ENCODE measurements at places on chromosomes 16 and 17. TPM values are rescaled to one million over a fixed set of nuclear protein-coding genes. Genes with fewer than 3 reads are reported as not detected.
A peak's percentile ranks its signal among the peaks of the same experiment; 100 is the strongest.

GRCh38 chr16:11621539-11621919 is 34.8 kb upstream of the LITAF start:
- DNase-seq, result no peak
- no peak overlapping the region for H3K4me3 ChIP-seq
- H3K36me3 ChIP-seq, result no peaks in the 10 kb centered on the region
- H3K27ac ChIP-seq, result no peak overlapping the region
- H3K4me1 ChIP-seq, result peaks cover 8% of the 10 kb centered on the region
- H3K27me3 ChIP-seq, result peaks cover 26% of the 10 kb centered on the region

DNA sequence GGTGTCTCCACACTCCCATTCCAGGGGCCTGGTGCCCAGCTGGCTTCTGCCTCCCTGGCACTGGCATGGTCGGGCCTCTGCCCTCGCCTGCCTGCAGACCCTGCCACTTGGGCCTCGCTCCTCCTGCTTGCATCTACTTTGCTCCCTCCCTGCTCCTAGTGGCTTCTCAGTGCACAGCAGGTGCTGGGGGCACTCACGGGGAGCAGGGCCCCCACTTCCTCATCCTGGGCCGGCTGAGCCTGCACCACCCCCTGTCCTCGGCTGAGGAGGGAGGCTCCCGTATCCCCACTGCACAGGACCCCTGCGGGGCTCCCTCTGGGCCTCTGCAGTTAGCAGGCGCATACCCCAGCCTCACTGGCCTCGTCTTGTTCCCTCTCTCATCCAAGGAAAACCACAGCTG is 35.2 kb downstream of the CIBAR2 start:
- peak; percentile 29 for DNase-seq
- peaks cover 29% of the 10 kb centered on the region for H3K4me1 ChIP-seq
- H3K36me3 ChIP-seq, result peaks cover 13% of the 10 kb centered on the region
- H3K27me3 ChIP-seq, result peaks cover 50% of the 10 kb centered on the region
- no peak overlapping the region for H3K27ac ChIP-seq
- H3K4me3 ChIP-seq, result no peak overlapping the region

Gene CD300E
- not detected for total RNA-seq

Gene CRK
- total RNA-seq, result 43.7 TPM

Gene IKZF3
- total RNA-seq, result 0.81 TPM

Gene NPIPB9
- 2.5 TPM for total RNA-seq

Data from WTC11 (cell line).